SK-MEL-5 (cell line): ENCODE measurements at places on chromosomes 4 and X. TPM values are rescaled to one million over a fixed set of nuclear protein-coding genes. Genes with fewer than 3 reads are reported as not detected.
A peak's percentile ranks its signal among the peaks of the same experiment; 100 is the strongest.

GRCh38 chr4:38181286-38181685 is 221.1 kb downstream of the PTTG2 start:
- no peak for DNase-seq

MAML3 gene
- total RNA-seq, result 2.4 and 2.9 TPM in 2 replicates

DNA sequence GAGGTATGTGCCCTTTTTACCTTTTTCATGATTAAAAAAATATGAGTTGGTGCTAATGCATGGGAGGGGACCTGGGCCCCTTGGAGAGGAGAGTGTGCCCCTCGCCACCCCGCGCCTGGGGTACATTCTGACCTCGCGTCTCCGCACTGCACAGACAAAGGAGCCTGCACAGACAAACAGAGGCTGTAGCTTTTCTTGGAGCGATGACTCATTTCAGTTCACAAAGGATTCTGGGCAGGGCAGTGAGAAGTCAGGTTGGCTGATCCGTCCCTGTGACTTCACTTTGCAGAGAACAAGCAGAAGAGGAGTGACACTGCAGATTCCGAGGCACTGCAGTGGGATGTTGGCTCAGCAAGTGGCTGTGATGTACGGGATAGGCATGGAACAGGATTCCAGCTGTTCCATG is 82.9 kb downstream of the STOX2 start:
- DNase-seq, result no peak

- DNase-seq, result peak; percentile 47
Measured at GRCh38 chrX:131677655-131678628, 134.1 kb downstream of the OR13H1 start.

CTSO gene
- total RNA-seq, result 2.0 and 2.4 TPM in 2 replicates
